Activated naive CD4-positive, alpha-beta T cell treated with anti-CD3 and anti-CD28 coated beads, Interleukin-2, amount 50 U/mL, for 72 hours (primary cell): ENCODE measurements at places on chromosomes 3 and 15. TPM values are rescaled to one million over a fixed set of nuclear protein-coding genes. Genes with fewer than 3 reads are reported as not detected.

Gene CLDN1
- total RNA-seq, result 11.4 TPM

Gene ATP13A5
- not detected for total RNA-seq

Gene RBP2
- not detected for total RNA-seq

Gene DTWD1
- 18.0 TPM for total RNA-seq

Gene GOLGA8G
- total RNA-seq, result not detected

Gene PIGZ
- 0.23 TPM for total RNA-seq

Gene PML
- 76.3 TPM for total RNA-seq

Gene KLHDC8B
- total RNA-seq, result 4.9 TPM

Gene CHCHD6
- total RNA-seq, result 13.6 TPM

Gene STRC
- total RNA-seq, result 2.6 TPM

Gene FOXB1
- total RNA-seq, result 0.16 TPM

Gene ETV5
- total RNA-seq, result 3.5 TPM

Gene CPLX3
- 0.25 TPM for total RNA-seq

Gene MORC1
- total RNA-seq, result not detected

Gene TERC
- 8.5 TPM for total RNA-seq

Gene CCR9
- not detected for total RNA-seq

Gene CSTA
- not detected for total RNA-seq

Gene GATM
- 1.4 TPM for total RNA-seq

Gene TNIK
- total RNA-seq, result 37.9 TPM

Gene WDR5B
- 2.3 TPM for total RNA-seq

Gene A4GNT
- not detected for total RNA-seq

Gene ITPKA
- 1.2 TPM for total RNA-seq

Gene TMEM41A
- 26.6 TPM for total RNA-seq

Gene NUSAP1
- total RNA-seq, result 391 TPM

Gene ALDH1A2
- not detected for total RNA-seq

Gene QRICH1
- total RNA-seq, result 150 TPM

Gene CLRN1
- not detected for total RNA-seq

Gene SAXO2
- total RNA-seq, result not detected

Gene IREB2
- 69.1 TPM for total RNA-seq

Gene RASGRP1
- total RNA-seq, result 102 TPM

Gene FETUB
- total RNA-seq, result not detected

Gene CLDN16
- not detected for total RNA-seq

Gene CHRM5
- total RNA-seq, result not detected

Gene GOLGA6B
- total RNA-seq, result not detected

Gene ELP6
- total RNA-seq, result 43.4 TPM

Gene ARHGAP31
- 2.1 TPM for total RNA-seq

Gene NANOGP8
- not detected for total RNA-seq

Gene KNG1
- not detected for total RNA-seq

Gene ISLR
- not detected for total RNA-seq

Gene ASB14
- not detected for total RNA-seq

Gene FBXL22
- 0.80 TPM for total RNA-seq

Gene IL12A
- not detected for total RNA-seq

Gene DUOXA2
- total RNA-seq, result not detected

Gene CHRFAM7A
- total RNA-seq, result 4.3 TPM

Gene RETNLB
- total RNA-seq, result not detected

Gene TRH
- total RNA-seq, result not detected

Gene ZPLD1
- total RNA-seq, result not detected

Gene USP50
- total RNA-seq, result not detected

Gene AGBL1
- total RNA-seq, result not detected

Gene KCTD6
- 2.5 TPM for total RNA-seq

Gene VGLL3
- 0.14 TPM for total RNA-seq

Gene SLITRK3
- not detected for total RNA-seq

Gene ROBO1
- total RNA-seq, result not detected

Gene PLSCR4
- not detected for total RNA-seq

Gene IL5RA
- total RNA-seq, result not detected
